ENCODE measurements at places on chromosomes 5 and 9.

DNA sequence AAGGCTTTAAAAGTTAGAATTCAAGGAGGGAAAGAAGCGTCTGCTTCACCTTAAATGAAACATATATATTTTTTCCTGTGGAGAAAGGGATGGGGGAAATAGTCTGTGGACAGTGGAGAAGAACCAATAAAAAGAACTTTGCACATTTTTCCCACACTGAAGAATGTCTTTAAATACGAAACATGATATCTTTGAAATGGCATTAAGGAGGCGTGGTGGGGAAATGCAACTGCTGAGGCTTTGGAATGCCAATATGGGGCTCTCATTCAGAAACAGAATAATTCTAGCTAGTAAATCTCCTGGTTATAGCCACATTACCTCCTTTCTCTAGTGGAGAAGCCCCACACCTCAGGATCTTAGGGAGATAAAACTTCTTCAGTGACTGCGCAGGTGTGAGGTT is 46.8 kb downstream of the TNC start:
- DNase-seq = no peak

GRCh38 chr5:66653325-66653724 is 57.1 kb downstream of the MAST4 start:
- DNase-seq = no peak

- no peak for DNase-seq
Observed at GRCh38 chr9:16561121-16561520, 309.3 kb downstream of the BNC2 start.

DNA sequence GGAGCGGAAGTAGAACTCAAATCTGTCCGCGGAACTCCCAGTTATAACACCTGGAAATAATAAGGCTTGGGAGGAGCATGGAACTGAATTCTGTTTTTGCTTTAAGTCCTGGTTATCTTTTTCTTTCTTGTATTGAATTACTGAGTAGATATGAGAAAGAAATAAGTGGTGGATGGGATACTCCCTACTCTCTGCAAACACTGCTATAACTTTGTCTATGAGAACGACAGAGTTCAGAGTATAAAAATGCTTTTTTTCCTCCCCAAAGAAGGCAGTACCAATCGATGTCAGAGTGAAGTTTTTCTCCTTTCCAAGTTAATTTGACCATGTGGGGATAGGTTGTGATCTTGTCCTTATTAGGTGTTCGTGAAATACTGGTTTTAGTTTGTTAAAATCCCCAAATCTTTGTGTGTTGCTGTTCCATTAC is 1.2 kb downstream of the RIC1 start:
- peak; percentile 64 for DNase-seq

DNA sequence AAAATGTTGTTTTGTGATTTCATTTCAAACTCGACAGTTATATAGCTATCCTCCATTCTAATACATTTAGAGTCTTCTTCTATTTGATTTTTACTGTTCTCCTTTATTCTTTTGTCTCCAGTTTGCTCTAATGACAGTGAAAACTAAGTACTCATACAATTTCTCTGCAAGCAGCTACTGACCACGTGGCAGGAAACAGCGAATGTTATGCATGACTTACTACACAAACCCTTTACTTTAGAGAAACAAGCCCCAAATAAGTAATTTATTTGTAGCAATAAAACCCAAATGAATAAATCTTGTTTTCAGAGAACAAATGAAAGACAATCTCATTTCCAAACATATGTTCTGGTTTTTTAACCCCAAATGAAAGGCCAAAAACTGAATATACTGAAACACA is 41.9 kb downstream of the CDH6 start:
- no peak for DNase-seq

GRCh38 chr5:150491876-150492275 is 16.1 kb upstream of the NDST1 start:
- no peak for DNase-seq

- DNase-seq = peak; percentile 65
Observed at GRCh38 chr9:94002316-94003140, 47.4 kb upstream of the BARX1 start.

- peak; percentile 0 for DNase-seq
Observed at GRCh38 chr5:126138281-126138931, 284.8 kb upstream of the GRAMD2B start.

- no peak for DNase-seq
Observed at GRCh38 chr5:132222649-132223038, 5.0 kb downstream of the P4HA2 start.

DNA sequence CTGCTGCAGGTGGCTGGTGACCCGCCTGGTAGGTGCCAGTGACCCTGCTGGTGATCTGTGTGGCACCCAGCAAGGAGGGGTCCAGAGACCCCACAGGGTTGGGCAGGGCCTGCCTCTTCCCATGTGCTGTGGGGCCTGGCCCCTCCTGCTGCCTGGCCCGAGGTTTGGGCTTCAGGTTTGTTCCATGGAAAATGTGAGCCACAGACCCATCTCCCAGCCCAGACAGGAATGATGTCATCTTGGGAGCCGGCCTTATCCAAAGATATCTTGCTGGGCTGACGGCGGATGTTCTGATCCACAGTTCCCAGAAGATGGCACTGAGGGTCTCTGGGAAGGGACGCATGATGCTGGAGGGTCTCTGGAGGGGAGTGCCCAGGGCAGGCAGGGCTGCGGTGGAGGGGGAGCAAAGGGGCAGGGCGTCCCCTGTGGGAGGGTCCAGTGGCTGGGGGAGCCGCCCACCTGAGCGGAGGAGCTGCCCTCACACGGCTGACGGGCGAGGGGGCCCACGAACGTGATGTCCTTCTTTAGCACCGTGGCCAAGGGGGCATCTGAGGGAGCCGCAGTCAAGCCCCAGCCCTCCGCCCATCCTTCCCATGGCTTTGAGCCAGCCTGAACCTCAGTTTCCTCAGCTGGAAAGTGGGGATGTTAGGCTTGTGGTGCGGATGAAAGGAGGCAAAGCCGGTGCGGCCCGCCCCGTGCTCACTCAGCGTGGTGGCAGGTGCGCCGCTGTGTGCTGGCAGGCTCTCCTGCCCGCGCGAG is 68.1 kb downstream of the COL5A1 start:
- DNase-seq = no peak

GRCh38 chr9:88303721-88304451 is 84.4 kb upstream of the SPIN1 start:
- DNase-seq = peak; percentile 4

GRCh38 chr9:13929013-13929412 is 384.9 kb downstream of the NFIB start:
- no peak for DNase-seq

DNA sequence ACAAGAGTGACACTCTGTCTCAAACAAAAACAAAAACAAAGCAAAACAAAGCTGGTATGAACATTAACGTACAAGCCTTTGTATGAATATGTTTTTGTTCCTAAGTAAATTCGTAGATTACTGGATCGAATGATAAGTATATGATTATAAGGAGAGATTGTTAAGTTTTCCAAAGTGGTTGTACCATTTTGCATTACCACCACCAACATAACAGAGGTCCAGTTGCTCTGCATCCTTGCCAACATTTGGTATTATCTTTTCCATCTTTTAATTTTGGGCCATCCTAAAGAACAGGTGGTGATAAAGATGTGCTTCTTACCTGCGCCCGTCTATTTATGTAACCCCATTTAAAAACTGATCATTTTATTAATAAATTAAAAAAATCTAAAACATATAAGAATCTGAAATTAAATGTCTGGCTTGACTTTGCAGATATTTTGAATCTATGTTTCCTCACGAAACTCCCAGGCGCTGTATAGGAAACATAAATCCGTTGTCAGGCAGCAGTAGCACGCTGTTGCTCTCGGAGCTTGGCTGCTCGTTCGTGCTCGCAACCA is 593 bp upstream of the NAA35 start:
- no peak for DNase-seq

GRCh38 chr5:152046361-152046760 is 121.7 kb upstream of the GLRA1 start:
- no peak for DNase-seq

GRCh38 chr5:53545744-53546143 is 14.7 kb upstream of the NDUFS4 start:
- DNase-seq = no peak

- DNase-seq = no peak
Observed at GRCh38 chr5:9192266-9192665, 353.6 kb downstream of the SEMA5A start.

- no peak for DNase-seq
Observed at GRCh38 chr9:4293293-4293941, 6.5 kb downstream of the GLIS3 start.

- no peak for DNase-seq
Observed at GRCh38 chr9:129071526-129072126, 9.3 kb upstream of the DOLPP1 start.

DNA sequence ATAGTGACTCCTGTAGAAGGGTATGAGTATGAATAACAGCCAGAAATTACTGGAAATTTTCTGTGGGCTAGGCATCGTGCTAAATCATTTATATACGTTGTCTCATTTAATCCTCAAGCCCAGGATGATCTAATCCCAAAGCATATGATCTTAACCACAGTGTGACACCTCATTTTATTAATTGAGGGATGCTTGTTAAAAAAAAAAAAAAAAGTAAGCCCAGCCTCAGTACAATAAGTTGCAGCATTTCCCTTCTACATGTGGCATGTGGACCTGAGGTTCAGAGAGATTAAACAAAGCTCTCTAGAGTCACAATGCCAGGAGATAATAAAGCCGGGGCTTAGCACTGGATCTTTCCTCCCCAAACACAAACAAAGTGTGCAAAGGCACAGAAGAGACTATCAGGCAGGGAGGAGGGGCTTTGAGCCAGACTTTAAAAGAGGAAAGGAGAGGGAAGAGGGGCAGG is 49.5 kb downstream of the KLF4 start:
- DNase-seq = no peak

GRCh38 chr9:105126226-105126625 is 118.2 kb upstream of the SLC44A1 start:
- DNase-seq = no peak

GRCh38 chr9:121601194-121601593 is 50.2 kb upstream of the DAB2IP start:
- no peak for DNase-seq

GRCh38 chr5:28914297-28914696 is 1875.9 kb upstream of the CDH9 start:
- no peak for DNase-seq

- DNase-seq = no peak
Observed at GRCh38 chr9:38141746-38142591, 72.9 kb upstream of the SHB start.

DNA sequence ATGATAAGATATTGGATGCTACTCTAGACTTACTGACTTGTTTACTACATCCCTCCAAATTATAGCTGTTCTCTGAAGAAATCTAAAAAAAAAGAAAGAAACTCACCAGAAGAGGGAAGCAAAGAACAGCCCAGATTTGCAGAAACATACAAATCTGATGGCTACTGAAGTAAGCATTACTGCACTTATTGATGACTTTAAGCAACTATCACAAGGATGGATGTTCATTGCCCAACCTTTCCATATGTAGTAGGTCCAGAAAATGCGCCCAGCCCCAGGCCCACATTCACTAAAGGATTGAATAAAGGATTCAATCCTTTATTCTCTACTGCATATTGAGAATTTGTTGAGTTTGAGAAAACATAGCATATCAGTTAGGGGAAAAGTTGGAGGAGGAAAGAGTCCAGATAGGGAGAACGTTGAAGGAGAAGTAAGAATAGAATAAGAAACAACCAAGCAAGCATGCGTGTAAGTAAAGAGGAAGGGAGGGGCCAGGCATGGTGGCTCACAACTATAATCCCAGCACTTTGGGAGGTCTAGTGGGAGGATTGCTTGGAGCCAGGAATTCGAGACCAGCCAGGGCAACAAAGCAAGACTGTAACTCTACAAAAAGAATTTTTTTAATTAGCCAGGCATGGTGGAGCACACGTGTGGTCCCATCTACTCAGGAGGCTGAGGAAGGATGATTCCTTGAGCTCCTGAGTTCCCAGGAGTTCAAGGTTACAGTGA is 33.8 kb upstream of the DTWD2 start:
- DNase-seq = peak; percentile 13

GRCh38 chr9:137820161-137820855 is 57.3 kb upstream of the CACNA1B start:
- DNase-seq = no peak

DNA sequence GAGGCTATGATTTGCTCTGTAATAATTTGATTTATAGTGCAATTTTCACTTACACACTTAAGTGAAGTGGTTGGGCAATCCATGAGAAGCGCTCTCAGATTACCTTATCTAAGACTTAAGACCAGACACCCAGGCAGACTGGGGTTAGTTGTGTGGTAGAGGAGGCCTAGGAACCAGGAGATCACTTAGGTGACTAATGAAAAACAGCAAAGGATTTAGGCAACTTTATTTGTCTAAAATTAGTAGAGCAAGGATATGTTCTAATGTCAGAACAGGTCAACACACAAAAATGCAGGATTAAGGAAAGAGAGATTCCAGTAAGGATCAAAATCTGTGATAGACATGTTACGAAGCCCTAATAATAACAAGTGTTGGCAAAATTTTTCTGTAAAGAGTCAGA is 913.8 kb downstream of the TLE1 start:
- DNase-seq = peak; percentile 33

GRCh38 chr5:173760461-173761177 is 127.5 kb upstream of the CPEB4 start:
- DNase-seq = no peak

- no peak for DNase-seq
Observed at GRCh38 chr9:110179734-110180133, 28.2 kb downstream of the C9orf152 start.

- no peak for DNase-seq
Observed at GRCh38 chr5:109705596-109705995, 15.9 kb downstream of the MAN2A1 start.

GRCh38 chr9:109411798-109412352 is 86.2 kb downstream of the PTPN3 start:
- peak; percentile 21 for DNase-seq

DNA sequence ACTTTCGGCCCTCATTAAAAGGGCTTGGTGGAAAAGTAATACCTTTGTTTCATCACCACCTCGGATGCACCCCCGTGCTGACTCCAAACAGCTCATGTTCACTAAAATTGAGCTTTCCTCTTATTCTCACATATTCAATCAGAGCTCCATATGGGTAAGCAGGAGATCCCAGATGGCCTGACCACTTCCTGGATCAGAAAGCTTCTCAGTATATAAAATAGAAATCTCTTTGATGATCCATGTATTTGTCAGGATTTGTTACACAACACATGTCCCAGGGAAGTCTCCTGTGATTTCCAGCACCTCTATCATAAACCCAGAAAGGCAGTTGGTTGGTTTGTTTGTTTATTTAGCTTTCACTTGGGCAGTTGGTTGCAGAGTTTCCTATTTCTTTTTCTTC is 402.0 kb downstream of the MLLT3 start:
- no peak for DNase-seq

DNA sequence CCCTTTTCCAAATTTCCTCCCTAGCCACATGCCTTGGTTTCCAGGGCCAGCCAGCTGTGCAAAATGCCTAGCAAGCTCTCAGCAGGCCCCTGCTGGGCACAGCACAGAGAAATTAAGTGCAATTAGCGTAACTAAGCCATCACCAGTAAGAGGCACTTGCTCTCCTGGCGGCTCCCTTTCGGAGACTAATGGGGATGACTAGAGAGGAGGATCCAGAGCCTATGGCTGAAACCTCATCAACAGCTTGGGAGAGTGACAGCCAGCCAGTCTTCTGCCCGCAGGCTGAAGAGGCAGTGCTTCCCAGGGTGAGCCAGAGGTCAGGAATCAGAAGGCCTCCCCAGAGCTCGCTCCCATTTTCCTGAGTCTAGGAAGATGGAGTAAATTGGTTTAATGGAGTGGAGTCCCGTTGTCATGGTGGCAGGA is 108.4 kb downstream of the KCNIP1 start:
- peak; percentile 22 for DNase-seq
